ENCODE measurements at places on chromosomes 6 and 20. TPM values are rescaled to one million over a fixed set of nuclear protein-coding genes. Genes with fewer than 3 reads are reported as not detected.

DNA sequence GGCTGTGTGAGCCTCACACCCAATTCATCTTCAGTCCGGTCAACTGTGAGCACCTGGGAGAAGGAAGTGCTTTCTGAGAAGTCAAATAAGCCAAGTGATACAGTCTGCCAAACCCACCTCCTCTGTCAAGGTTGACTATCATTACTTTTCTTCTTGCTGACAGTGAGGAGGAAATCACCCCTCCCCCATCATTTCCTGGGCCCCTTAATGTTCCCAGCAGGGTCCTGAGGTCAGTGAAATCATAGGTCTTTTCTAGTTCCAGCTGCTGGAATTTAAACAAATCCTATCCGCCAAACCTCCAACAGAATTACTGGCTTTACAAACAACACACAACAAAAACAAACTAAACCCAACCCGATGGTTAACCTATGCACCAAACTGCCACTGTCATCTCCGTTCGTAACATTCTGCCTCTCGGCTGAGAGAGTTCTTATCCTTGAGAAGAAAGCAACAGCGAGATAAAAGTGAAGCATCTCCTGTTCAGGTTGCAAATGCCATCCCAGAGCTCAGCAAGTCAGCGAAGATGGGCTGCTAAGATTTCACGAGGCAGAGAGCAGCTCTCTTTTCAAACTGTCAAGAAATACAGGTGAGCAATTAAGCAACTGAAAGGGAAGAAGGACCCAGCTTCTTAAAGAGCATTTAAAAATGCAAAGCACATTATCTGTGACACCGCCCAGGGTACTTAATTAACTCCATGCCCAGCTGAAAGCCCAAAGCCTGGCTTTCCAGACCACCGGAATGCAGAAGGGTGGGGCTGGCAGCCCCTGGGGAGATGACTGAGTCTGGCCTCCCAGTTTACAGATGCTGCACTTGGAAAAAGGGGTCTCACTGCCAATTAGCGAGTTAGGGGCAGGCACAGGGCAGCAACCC lies 24.7 kb downstream of the GFOD1 start:
- no peak for DNase-seq

DNA sequence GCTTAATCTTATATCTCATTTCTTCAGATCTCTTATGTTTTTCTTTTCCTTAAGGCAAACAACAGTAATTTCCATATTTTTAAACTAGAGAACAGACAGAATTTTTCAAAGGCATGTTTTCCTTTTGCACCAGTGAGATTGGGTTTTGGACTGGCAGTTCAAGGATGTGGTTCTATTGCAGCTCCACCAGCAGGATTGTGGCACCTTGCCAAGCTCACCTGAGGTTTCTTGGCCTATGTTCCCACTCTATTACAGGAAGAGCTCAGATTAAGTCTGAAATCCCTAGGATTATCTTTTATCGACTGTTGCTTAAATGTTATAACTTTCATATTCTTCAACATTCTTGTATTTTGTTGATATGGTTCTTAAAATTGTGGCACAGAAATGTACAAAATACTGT lies 218.9 kb downstream of the PLCB4 start:
- DNase-seq: peak; percentile 77

GRCh38 chr6:44269921-44270525 lies at the start of gene TMEM151B:
TMEM151B (plus strand) TSS chr6:44270450; CDS start chr6:44270743, 293 bp downstream.
- DNase-seq: peak; percentile 86

DNA sequence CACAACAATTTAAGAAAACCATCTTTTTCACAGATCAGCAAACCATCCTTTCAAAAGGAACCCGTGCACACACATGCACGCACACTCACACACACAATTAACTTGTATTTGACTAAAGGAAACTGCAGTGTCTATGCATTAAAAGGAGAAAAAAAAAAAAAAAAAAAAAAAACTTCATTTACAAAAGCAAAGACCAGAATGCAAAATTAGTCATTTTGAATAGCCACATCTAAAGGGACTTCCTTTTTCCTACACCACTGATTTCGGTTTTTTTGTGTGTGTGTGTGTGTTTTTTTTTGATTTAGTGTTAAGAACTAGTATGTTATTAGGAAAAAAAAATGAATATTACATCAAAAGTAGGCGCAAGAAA lies 6.3 kb downstream of the ZMYND8 start:
- DNase-seq: no peak

GRCh38 chr6:170289951-170290295 lies 955 bp downstream of the DLL1 start:
- DNase-seq: no peak

GRCh38 chr6:137910843-137911456 lies 43.9 kb downstream of the TNFAIP3 start:
- no peak for DNase-seq

DNA sequence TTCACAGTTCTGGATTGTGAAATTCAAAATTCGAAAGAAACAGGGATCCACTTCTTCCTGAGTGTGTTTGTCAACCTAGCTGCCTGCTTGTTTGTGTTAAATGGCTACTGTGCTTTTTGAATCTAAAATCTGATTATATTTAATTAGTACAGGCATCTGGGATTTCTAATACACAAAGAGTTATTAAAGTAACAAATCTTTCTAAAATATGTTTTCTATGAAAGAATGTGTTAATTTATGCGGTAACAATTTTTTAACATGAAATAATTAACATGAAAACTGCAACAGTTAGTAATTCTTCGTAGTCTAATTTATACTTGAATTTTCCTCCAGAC lies 81.2 kb upstream of the TRAF3IP2 start:
- no peak for DNase-seq

DNA sequence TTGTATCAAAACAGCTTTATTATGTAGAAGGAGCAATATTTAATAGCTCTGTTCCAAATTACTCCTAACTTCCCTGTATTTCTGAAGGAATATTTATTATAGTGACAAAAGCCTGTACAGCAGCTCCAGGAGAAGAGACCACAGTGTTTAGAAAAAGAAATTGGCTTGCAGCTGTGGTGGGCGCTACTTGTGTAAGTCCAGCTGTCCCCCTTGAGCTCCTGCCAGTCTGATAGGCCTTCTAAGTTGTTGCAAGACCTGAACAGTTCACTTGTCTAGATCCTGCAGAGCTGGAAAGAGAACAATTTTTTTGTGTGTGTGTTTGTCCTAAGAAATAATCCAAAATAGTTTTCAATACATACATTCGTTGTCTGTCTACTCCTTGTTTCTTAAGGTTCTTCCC lies 86.6 kb downstream of the JARID2 start:
- no peak for DNase-seq

Gene ASIP
- not detected for total RNA-seq

Gene TP53TG5
- not detected for total RNA-seq

Gene LTB
- not detected for total RNA-seq

Gene PAK5
- total RNA-seq: 27.8 TPM

Gene SH3BGRL2
- 26.1 TPM for total RNA-seq

Gene HLA-DMB
- 1.5 TPM for total RNA-seq

Gene SLC22A3
- total RNA-seq: 4.3 TPM

Measured in cerebellum (tissue), 4 donors.